ENCODE measurements at places on chromosomes 6 and 20.
A peak's percentile ranks its signal among the peaks of the same experiment; 100 is the strongest.

- DNase-seq = peak; percentile 8
Observed at GRCh38 chr6:167547751-167548150, 222.9 kb downstream of the TTLL2 start.

GRCh38 chr6:74645108-74645849 lies 560.6 kb downstream of the COL12A1 start:
- DNase-seq = no peak

GRCh38 chr6:98929498-98930060 lies 18.2 kb downstream of the FBXL4 start:
- no peak for DNase-seq

DNA sequence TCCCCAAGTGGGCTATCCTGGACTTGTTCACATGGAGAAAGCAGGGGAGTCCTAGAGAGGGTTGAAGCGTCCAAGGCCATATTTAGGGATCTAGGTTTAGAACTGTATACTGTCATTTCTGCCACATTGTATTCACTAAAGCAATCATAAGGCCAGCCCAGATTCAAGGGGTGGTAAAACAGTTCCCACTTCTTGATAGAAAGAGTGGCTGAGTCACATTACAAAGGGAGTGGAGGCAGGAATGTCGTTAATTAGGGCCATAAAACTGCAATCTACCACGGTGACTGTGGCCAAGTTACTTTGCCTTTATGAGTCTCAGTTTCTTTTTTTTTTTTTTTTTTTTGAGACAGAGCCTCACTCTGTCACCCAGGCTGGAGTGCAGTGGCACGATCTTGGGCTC lies 7.4 kb upstream of the UBR2 start:
- no peak for DNase-seq

GRCh38 chr6:165456286-165456685 lies 146.9 kb upstream of the C6orf118 start:
- DNase-seq = no peak

DNA sequence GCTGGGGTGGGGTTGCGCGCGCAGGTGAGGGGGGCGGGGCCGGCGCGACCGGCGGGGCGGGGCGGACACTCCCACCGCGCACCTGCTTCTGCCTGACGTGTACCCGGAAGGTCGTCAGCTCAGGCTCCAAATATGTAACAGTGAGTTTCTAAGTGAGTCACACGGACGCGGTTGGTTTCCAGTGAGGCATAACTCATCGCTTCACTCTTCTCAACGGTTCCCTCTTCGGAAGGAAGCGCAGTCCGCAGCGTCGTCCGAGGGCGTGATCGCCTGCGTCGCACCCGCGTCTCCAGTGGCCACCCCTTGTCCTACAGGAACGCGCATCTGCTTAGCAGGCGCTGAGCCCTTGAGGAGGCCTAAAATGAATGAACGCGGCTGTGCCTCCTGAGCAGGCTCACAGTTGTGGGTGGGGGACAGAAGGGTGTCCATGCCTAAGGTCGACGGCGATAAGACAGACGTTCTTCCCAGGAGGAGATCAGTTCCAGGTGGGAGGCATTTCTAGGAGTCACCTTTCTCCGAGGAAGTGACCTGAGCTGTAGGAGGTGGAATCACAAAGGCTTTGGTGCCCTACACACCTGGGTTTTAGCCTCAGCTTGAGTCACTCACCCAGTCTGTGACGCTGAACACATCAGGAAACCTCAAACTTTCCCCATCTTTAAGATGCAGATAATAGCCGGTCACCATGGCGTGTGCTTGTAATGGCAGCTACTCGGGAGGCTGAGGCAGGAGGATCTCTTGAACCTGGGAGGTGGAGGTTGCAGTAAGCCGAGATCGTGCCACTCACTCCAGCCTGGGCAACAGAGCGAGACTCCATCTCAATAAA lies 50.9 kb upstream of the EZR start:
- DNase-seq = peak; percentile 98

DNA sequence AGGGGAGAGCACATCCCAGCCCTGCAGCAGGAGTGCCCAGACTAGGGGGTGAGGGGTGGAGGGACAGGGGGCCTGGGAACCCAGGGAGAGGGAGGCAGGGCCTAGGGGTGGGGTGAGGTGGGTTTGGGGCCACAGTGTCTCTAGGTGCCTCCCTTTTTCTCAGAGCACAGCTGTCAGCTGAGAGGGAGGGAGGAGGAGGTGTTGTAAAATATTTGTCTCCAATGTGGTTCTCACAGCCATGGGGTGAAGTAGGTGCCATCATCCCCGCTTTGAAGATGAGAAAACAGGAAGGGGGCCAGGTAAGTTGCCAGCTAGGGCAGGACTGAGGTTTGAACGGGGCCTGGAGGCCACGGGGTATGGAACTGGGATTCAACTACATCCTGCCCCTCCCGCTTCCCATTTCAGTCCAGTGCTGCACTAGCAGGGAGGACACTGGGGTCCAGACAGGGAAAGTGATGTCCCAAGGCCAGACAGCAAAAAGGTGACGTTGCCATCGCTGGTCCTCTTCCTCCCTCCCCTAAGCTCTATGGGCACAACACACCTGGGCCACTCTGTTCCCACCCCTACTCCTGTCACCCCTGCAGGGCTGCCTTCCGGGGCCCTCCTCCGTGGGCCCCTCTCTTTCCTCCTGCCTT lies 20.3 kb downstream of the PACSIN1 start:
- no peak for DNase-seq

DNA sequence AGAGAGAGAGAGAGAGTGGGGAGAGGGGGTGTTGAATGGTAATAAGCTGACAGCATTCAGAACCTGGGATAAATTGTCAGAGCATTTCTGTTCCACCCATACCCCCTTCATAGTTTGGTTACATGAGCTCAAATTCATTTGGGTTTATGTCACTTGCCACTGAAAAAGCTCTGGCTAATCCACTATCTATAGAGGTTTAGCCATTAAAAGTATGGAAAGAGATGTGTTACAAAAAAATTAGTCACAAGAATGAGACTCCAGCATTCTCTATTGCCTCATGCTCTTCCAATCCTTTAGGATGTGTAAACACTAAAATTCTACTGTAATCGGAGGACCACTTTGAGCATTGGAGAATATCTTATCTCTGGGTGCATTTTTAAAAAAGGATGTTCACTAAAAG lies 297.6 kb upstream of the TCF21 start:
- no peak for DNase-seq

- DNase-seq = no peak
Observed at GRCh38 chr6:117446861-117447260, 21.1 kb upstream of the ROS1 start.

DNA sequence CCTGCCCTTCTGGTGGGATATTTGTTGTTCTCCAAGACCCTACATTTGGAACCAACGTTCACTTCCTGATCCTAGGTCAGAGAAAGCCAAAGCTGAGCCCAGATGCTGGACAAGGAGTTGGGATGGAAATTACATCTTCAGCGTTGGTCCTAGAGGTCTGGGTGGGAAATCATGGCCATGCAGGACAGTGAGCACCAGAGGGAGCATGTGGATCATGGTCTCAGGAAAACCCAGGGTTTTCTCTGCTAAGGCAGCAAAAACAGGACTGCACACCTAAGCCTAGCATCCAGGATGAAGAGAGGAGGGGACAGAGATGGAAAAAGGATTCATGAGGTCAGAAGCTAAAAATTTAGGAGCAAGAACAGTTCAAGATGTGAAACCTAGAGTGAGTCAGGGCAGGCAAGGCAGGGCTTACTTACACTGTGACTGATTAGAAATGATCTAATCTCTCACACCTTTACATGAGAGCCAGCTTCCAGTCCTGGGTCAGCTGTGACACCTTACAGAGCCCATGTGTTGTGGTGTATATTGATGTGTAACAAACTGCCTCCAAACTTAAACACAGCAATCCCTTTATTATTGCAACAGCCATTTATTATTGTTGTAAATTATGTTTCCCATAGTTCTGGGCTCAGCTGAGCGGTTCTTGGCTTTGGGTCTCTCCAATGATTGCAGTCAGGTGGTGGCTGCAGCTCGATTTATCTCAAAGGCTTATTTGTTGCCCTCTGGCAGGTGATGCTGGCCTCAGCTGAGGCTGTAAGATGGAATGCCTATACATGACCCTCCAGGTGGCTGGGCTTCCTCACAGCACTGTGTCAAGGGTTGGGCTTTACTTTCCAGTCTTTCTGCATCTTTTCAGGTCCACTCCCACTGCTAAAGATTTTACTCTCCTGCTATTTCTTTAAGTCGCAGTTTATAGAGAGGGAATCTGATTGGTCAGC lies 6.5 kb downstream of the C20orf202 start:
- peak; percentile 25 for DNase-seq

DNA sequence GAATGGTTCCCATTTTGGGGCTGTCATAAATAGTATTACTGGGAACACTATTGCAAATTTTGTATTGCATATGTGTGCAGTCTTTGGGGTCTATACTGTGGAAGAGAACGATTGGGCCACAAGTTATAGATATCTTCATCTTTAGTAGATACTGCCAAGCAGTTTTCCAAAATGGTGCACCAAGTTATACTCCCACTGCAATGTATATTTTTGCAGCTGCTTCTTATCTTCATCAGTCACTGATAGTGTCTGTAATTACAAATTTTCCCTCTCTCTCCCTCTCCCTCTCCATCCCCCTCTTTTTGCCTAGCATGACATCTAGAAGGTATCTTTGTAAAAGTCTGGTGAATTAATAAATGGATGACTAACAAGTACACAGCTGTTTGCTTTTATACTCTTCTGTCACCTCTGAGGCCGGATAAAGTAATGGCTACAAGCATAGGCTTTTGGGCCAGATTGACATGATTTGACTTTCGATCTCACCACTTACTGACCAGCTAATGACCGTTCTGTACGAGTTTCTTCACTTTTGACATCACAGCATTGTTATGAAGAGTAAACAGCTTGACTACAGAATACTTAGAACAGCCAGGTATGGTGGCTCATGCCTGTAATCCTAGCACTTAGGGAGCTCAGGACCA lies 113.3 kb upstream of the SLC2A12 start:
- DNase-seq = no peak

- DNase-seq = no peak
Observed at GRCh38 chr6:40379811-40380210, 207.4 kb downstream of the LRFN2 start.

GRCh38 chr6:108156180-108156937 lies 9.5 kb upstream of the NR2E1 start:
- DNase-seq = no peak

DNA sequence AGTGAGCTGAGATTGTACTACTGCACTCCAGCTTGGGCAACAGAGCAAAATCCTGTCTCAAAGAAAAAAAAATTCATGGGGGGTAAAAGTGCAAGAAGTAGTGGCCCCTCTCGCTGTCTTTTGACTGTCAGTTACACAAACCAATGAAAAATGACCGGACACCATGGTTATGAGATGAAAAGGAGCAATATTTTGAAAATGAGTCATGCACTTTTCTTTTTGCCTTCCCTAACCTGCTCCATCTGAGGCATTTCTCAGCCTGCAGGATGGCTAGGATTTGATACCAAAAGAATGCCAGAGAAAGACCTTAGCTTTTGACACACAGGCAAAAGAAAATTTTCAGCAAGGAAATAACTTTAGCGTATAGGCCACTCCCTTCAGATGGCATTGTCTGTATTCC lies 181.7 kb upstream of the ARID1B start:
- no peak for DNase-seq

DNA sequence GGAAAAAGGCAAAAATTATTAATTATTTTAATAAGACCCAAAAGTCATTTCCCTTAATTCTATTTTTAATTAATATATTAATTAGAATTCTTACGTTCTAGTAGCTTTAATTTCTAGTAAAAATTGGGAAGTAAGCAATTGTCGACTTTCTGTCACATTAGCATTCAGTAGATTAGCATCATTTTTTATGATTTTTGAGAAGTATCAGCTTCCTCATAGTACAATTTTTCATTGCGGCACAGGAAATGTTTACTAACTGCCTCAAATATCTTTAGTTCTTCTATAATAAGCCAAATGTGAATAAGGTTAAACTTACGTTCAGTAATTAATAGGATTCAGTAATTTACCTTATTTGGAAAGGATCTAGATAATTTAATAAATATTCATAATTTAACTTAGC lies 687.4 kb downstream of the EPM2A start:
- no peak for DNase-seq

DNA sequence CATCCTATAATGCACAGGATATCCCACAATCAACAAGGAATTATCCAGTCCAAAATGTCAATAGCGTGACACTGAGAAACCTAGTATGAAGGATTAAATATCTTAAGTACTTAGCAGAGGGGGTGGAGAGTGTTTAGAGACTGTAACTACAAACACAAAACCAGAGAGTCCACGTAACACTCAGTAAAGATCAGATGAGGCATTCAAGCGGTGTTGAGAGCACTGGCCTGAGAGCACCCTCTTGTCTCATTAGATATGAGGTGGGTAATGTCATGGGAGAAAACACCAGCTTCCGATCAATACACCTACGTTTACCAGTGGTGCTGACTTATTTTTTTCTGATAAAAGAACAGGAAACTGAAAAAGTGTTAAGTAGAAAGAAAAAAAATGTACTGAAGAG lies 2.3 kb downstream of the FAM184A start:
- DNase-seq = no peak

- DNase-seq = no peak
Observed at GRCh38 chr6:56278171-56278591, 30.8 kb upstream of the COL21A1 start.

DNA sequence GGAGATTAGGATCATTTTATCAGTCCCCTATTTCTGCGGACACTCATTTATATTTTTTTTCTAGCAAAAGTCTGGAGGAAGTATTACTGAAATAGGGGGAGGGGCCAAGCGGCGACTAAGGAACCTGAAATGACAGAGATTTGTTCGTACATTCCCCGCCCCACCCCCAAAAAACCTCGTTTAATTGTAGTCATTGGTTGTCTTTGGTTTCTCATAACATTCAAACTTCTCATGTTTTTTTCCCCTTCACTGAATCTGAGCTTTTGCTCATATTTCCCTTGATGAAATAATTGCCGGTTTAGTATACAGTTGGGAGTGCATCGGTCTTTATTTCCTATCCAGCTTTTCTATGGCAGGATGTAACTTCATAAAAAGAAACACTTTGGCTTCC lies 768 bp upstream of the FYN start:
- DNase-seq = no peak

GRCh38 chr6:158754738-158755137 lies 64.4 kb downstream of the EZR start:
- DNase-seq = no peak

DNA sequence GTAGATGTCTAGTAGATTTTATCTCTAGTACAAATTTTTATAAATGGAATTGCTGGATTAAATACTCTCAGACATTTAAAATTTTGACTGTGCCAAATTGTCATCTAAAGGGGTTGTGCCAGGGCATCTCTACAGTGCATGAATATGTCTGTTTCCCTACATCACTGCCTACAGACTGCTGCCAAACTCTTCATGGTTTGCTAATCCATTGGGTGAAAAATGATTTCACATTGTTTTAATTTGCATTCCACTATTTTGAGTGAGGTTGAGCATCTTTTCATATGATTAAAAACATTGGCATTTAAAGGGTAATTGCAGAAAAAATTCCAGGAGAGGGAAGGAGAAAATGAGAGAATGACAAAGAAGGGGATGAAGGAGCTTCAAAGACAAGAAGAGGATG lies 267.7 kb upstream of the RNF24 start:
- no peak for DNase-seq

- DNase-seq = no peak
Observed at GRCh38 chr20:44651434-44651683, 140 bp downstream of the ADA start.

Data from ACHN (cell line).